ENCODE measurements at places on chromosomes 11 and 22.

GRCh38 chr11:128519338-128519737 lies 68.0 kb downstream of the ETS1 start:
- DNase-seq, result no peak

GRCh38 chr11:36376888-36377758 lies 81.0 kb downstream of the PRR5L start:
- no peak for DNase-seq

GRCh38 chr11:15968461-15969130 lies 387.8 kb downstream of the SOX6 start:
- DNase-seq, result no peak

DNA sequence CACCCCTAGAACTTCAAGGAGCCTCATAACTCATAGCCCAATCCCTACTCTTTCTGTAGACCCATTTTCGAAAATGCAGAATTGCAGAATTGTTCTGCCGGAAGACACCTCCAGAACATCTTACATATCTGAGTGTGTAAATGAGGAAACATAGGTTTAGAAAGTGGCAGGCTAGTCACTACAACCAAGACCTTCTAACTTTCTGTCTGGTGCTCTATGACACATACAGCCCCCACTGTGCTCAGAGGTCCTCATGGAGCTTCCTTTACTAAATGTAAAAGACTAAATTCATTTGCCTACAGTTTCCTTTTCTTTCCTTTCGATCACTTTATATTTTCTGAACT lies 132.1 kb upstream of the DDI1 start:
- no peak for DNase-seq

DNA sequence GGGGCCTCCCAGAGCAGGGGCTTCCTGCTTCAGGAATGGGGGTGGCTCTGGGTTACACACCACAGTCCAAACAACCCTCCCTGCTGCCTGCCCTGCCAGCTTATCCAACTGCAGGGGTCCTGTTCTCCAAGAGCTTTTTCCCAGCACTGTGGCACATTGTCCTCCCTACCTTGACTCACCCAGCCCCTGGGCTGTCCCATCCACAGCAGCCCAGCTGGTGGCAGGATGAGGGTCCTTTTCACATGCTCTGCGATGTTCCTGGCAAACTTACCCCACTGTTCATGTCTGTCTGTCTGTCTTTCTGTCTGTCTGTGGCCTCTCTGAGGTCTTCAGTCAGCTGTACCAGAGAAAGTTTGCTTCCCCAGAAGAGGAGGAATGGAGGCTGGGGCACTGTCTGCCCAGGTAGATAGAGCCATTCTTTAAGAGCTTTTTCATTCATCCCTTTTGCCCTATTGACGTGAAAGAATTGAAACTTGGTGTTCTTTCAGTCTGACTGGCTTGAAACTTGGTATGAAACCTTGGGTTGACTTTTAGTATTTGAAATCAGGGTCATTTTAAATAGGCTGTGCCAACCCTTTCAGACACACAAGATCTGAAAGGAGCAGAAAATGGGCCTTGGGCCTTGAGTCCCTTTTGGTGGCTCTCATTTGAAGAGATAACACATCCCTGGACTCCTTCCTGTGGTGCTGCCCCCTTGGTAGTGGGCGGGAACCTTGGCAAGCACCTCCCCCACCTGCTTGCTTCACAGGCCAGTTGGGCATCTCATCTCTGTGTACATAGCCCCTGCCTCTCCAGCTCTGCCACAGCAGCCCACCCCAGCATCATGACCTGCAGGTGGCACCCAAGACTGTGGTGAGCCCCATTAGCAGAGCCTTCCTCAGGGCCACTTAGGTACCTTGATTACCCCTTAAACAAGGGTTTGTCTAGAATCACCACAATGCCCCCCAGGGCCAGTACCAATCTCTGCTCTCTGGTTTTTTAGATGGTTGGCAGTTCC lies 74.6 kb upstream of the SUSD2 start:
- peak; percentile 17 for DNase-seq

GRCh38 chr11:63698976-63699733 lies 17.9 kb downstream of the RTN3 start:
- DNase-seq, result no peak

- DNase-seq, result no peak
These were observed 842 bp downstream of the ARFGAP2 start for GRCh38 chr11:47175746-47176327.

All from stimulated activated CD4-positive, alpha-beta T cell treated with anti-CD3 and anti-CD28 coated beads, TNF-alpha, amount 100 ng/mL, for 1 hour (primary cell).